Activated CD4-positive, alpha-beta T cell treated with anti-CD3 and anti-CD28 coated beads, Interleukin-2, amount 10 ng/mL, durations not matched to agents 7 days and 5 days (primary cell): ENCODE measurements at places on chromosomes 3 and 15. TPM values are rescaled to one million over a fixed set of nuclear protein-coding genes. Genes with fewer than 3 reads are reported as not detected.
A peak's percentile ranks its signal among the peaks of the same experiment; 100 is the strongest.

- no peak for DNase-seq
These were observed 35.8 kb downstream of the ABHD5 start for GRCh38 chr3:43726521-43726920.

- DNase-seq = no peak
These were observed 238.0 kb upstream of the CTNNB1 start for GRCh38 chr3:40961104-40961857.

CA12 gene
- not detected for total RNA-seq

GRCh38 chr15:68405378-68406250, 26.3 kb downstream of the ITGA11 start:
- DNase-seq = no peak

GALNT15 gene
- total RNA-seq = not detected

DNA sequence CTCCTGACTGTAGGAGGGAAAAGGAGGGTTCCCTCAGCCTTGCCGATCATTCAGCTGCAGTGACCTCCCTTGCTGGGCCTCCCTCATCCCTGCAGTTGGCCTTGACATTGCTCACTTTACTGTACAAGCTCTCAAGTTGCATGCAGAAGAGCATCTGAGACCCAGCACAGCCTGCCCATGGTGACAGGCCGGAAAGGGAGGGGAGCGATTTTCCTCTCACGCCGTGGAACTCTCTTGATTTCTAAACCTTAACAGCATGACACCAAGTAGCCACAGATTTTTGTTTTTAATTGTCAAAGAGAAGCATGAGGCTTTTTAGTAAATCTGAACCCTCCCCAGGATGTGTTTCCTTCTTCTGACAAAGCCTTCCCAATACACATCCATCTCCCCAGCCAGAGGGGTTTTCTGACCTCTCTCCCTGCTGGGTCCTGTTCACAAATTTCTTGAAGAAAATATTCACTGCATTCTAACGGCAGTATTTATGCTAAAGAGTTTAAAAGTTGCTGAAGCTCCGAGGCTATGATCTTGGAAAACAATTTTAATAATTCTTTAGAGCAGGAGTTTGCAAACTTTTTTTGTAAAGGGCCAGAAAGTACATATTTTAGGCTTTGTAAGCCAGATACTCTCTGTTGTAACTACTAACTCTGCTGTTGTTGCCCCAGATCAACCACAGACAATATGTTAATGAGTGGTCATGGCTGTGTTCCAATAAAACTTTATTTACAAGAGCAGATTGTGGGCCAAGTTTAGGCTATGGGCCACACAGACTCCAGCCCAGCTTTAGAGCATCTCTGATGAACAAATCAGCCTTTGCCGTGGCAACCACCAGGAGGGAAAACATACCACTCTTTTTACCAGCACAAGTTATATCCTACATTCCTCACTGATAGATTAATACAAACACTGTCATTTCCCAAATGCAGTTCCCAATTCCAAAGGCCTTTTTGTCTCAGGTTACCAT, 34.8 kb downstream of the LMCD1 start:
- DNase-seq = no peak

CHRM5 gene
- not detected for total RNA-seq

IGDCC3 gene
- total RNA-seq = not detected

DNA sequence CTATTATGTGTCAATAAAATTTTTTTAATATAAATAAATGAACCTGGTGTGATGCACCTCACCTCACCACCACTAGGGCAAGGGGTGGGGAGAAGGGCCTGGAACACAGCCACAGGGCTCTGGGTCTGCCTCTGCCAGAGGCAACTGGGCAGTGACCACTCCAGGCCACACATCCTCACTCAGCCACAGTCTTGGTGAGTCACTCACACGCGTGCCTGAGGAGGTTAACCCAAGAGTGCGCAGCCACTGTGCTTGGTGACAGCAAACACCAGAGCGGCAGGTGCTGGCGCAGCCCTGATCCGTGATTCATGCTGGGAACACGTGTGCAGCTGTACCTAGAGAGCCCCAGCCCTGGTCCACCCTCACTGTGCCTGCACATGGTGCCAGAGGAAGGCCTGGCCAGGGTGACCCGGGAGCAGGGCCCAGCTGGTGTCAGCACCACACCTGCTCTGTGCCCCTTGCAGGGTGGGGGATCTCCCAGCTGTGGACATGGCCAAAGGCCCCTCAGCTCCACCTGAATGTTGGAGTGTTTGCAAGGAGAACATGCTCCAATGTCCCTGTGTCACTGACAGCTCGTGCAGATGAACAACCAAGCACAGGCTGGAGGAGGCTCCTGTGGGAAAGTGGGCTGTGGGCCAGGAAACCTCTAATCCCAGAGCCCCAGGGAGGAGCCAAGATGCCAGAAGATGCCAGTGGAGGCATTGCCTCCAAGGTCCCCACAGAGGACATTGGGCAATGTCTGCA, 2.1 kb downstream of the SLC41A3 start:
- no peak for DNase-seq

- DNase-seq = no peak
These were observed 170.6 kb upstream of the EPHA3 start for GRCh38 chr3:88936831-88937230.

- peak; percentile 26 for DNase-seq
These were observed 84.4 kb downstream of the SEMA5B start for GRCh38 chr3:122942937-122943827.

DNA sequence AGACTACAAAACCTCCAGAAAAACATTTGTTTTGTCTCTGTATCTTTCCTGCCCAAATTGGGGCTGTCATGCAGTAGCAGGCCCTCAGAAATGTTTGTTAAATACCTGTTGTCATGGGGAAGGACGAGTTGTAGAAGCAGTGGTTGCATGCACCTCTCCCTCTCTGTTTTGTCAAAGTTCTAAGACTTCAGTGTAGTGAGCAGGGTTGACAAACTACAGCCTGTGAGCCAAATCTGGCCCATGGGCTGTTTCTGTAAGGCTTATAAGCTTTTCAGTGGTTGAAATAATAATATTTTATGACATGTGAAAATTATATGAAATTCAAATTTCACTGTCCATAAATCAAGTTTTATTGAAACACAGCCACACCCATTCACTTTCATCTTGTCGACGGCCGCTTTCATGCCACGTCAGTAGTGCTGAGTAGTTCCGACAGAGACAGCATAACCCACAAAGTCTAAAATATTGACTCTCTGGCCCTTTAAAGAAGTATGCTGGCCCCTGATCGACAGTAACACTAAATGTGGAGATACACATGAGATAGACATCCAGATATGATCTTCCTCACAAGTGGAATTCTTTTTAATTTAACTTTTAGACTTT, 102.9 kb downstream of the PDZRN3 start:
- no peak for DNase-seq
